HCT116 (cell line): ENCODE measurements at places on chromosomes 7 and 10. TPM values are rescaled to one million over a fixed set of nuclear protein-coding genes. Genes with fewer than 3 reads are reported as not detected.

DNA sequence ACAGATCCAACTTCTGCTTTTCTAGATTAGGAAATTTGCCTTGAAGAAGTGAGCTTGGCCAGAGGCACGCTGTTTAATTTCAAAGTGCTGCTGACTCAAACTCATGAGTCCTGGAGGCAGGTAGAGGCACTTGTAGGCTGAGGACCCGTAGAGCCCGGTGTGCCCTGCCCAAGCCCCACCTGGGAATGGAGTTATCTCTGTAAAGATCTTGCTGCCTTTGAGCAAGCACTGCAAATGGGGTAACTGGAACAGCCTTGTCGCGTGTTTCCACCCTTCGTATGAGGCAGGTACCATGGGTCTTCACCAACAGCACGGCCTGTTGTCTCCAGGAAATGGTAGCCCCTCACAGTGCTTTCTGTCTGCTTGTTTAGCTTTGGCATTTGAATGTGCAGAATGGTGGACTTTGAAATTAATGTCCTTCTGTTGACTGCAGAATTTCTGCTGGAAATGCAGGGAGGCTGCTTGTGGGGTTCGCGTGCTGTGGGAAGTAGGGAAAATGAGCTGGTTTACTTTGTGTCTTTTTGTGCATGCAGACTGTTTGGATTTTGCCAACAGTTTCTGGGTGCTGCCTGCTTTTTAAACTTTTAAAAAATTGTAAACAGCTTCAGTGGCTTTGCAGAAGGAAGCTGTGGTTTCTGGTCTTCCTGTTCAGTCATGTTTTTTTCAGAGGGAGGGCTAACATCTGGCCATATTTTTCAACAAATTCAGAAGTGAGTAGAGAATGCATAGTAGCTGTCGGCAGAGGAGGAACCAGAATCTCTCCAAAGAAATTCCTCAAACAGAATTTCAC is 27.2 kb downstream of the CCM2 start:
- DNase-seq = no peak

DNA sequence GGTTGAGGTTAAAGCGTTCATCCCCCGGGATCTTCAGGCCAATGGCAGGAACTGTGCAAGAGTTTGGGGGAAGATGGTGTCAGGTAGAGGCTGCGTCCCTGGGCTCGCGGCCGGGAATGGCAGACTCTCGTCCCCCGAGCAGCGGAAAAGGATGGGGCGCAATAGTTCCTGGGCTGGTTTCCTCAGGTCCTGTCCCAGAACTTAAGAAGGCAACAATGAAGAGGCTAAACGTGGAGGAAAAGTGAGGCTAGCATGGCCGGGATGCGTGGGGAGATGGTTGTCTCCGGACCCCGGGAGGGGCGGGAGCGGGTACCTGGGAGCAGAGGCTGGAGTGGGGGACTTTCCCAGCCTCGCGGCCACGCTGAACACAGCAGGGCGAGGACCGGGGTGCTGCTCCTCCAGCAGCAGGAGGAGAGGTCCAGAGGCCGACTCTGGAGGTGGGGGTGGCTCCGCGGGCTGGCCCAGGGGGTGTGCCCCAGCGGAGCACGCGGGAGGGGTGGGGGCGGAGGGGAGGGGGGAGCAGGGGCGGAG is 882 bp downstream of the IRF5 start:
- no peak for DNase-seq

- DNase-seq = no peak
These were observed 291.0 kb upstream of the C7orf33 start for GRCh38 chr7:148299350-148300276.

- no peak for DNase-seq
These were observed 13.9 kb upstream of the PWWP2B start for GRCh38 chr10:132383101-132383500.

DNA sequence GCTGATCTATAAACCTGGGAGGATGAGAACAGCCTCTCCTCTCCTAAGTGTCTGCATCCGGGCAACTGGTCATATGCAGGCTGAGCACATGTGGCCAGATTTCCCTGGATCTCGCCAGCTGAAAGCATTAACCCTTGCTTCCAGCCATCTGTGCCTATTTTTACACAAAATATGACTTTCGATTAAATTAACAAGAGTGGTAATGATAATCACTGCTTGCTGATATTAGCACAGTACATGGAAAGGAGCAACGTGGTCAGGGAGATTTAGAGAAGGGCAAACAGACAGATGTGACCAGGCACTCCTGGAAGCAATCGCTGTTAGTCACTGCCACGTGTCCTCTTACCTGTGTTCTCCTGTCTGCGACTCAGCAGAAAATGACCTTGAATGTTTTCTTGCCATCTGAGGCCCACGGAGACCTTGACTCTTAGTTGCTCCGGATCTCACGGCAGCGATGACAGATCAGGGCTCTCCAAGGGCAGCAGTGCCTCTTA is 59.5 kb upstream of the NPTX2 start:
- no peak for DNase-seq

GRCh38 chr7:77753173-77753572 is 45.1 kb downstream of the TMEM60 start:
- DNase-seq = no peak

- DNase-seq = no peak
These were observed 39.6 kb upstream of the KCND2 start for GRCh38 chr7:120233338-120233737.

The CDH23 gene
- total RNA-seq = not detected

The STEAP1 gene
- total RNA-seq = 18.8 TPM
